Globus pallidus (tissue), 1 donor: ENCODE measurements at places on chromosomes 2 and 18.

GRCh38 chr2:102597788-102598187 lies 21.6 kb upstream of the SLC9A2 start:
- no peak for DNase-seq

GRCh38 chr2:86562485-86562921 lies 740 bp downstream of the CHMP3 start:
- no peak for DNase-seq

- DNase-seq: no peak
These were observed 50.6 kb downstream of the GLI2 start for GRCh38 chr2:120786038-120786960.

DNA sequence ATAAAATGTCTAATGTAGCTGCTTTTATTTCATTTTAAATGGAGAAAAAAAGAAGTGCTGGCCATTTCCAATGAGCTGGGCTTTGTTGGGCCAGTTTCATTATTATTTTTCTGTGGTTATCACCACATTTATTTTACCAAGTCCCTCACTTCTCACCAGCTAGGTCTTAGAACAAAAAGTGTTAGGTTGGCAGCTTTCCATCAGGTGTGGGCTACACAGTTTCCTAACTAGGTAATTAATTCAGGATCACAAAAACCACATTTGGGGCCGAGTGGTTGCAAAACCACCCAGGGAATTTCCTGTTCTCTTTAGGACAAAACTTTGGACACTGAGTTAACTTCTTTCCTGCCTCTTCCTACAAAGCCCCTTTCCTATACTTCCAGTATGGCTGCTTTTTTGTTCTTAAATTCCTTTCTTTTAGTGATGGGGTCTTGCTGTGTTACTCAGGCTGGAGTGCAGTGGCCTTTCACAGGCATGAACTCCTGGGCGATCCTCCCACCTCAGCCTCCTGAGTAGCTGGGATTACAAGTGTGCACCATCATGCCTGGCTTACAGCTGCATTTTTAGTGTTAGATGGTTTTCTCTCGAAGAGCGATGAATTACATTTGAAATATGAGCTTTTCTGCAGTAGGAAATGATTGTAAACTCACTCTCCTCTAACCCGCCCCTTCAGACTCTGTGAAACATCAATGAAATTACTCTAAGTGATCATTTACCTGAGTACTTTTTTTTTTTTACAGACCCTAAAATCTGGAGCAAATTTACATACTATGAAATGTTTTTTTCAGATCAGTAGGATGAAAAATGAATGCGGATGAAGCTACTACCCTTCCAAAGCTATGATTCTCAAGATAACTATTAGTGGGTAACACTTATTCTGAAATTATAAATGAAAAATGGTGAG lies 2.6 kb upstream of the ZFP36L2 start:
- DNase-seq: no peak

DNA sequence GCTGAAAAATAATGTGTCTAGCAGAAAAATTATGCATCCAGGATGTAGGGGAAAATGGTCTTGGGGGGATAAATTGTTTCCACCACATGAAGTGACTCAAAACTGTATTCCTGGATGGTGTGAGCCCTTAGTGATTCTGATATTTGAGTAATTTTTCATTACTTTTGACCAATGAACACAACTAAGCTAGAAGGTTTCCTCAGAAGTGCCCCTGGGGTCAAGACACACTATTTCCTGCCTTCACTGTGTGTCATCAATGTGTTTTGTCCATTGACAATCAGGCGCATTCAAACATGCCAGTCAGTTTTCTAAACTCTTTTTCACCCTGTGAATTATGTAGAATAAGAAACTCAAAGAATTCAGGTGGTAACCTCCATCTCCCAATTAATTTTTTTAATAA lies 130.5 kb upstream of the REG3G start:
- no peak for DNase-seq

GRCh38 chr2:240579771-240580614 lies 6.5 kb upstream of the CAPN10 start:
- no peak for DNase-seq
